Caco-2 (cell line): ENCODE measurements at places on chromosomes 6 and 20. TPM values are rescaled to one million over a fixed set of nuclear protein-coding genes. Genes with fewer than 3 reads are reported as not detected.

DNA sequence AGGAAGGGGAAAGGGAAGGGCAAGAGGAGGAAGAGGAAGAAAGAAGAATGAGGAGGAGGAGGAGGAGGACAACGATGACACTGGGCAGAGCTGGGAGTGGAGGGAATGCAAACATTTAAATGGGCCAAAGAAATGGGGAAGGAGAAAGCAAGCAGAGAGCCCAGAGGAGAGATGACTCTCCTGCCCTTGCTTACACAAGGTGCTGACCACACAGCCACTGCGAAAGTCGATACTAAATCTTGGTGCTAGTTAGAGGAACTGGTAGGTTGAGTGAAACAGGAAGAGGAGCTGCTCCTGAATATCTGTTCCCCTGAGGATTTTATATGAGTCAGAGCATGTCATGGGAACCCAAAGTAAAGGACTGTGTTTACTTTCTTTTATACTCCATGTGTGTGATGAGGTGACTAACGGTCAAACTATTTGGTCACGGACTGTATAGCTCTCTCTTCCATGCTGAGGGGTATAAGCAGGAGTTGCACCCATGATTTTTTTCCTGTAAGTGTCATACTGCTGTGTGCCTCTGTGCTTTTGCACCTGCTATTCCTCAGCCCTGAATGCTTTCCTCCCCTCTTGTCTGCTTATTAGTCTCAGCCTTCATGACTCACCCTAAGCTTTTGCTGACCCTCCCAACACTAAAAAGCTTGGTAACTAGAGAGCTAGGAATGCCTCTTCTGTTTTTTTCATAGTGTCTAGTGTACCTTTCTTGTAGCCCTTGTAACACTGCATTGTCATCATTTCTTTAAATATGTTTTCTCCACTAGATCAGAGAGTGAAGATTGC lies 9.5 kb upstream of the PAQR8 start:
- no peaks in the 10 kb centered on the region for H3K27me3 ChIP-seq
- no peaks in the 10 kb centered on the region for H3K36me3 ChIP-seq
- DNase-seq: peak; percentile 75
- H3K4me1 ChIP-seq: peaks cover 39% of the 10 kb centered on the region
- peak overlapping the region; percentile 89 for H3K27ac ChIP-seq

DNA sequence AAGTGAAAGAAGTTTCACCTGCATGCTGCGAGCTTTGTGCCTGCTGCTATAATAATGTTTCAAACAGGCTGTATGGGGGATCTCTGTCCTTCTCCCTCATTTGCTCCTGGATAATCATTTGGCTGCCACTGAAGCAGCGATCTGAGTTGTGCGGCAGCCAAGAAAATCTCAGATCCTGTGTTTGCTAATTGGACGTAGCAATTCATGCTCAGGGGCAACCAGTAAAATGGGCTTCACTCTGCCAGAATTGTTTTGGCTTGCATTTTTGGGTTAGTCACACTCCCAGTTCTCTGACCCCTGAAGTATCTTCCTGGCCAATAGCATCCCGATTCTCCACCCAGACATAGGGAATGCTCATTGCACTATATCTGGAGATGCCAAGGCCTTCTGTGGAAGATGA lies 13.7 kb upstream of the STXBP5 start:
- no peaks in the 10 kb centered on the region for H3K36me3 ChIP-seq
- no peak for DNase-seq
- H3K4me3 ChIP-seq: no peak overlapping the region
- H3K4me1 ChIP-seq: no peaks in the 10 kb centered on the region

Gene GSTA3
- not detected in 2 replicates for total RNA-seq

- H3K4me1 ChIP-seq: peaks cover 47% of the 10 kb centered on the region
- H3K36me3 ChIP-seq: peaks cover 8% of the 10 kb centered on the region
- H3K4me3 ChIP-seq: no peak overlapping the region
- H3K27me3 ChIP-seq: no peaks in the 10 kb centered on the region
Observed at GRCh38 chr20:37986873-37987601, 46.2 kb downstream of the TTI1 start.

DNA sequence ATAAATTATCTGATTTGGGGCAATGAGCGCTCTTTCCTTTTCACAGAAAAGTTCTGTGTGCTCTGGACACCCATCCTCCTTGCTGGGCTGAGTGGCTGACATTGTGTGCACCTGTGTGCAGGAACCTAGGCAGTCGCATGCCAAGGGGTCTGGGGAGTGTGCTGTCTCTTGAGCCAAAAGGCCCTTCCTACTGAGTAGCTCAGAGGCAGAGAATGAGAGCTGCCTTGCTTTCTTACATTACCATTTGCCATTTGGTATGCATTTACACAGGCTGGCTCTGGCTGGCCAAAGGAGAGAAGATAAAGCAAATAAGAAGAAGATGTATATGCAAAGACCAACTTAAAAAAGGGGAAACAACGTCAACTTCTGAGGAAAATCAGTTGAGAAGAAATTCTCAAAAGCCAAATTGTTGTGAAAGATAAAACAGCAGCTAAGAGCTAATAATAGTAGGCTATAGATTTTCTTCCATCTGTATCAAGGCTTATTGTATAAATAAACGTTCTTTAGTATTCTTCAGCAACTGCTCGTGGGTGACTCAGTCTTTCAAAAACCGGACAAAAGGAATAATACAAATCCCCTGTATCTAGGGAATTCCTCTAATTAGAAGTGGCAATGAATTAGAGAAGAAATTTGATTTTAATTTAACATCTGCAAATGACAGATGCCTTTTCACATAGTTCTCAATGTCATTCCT lies 121.9 kb downstream of the INSM1 start:
- H3K27ac ChIP-seq: no peak overlapping the region
- no peak for DNase-seq
- H3K27me3 ChIP-seq: no peaks in the 10 kb centered on the region
- no peaks in the 10 kb centered on the region for H3K36me3 ChIP-seq
- no peaks in the 10 kb centered on the region for H3K4me1 ChIP-seq
- H3K4me3 ChIP-seq: no peak overlapping the region

Gene ADGRG6
- 98.0 and 98.7 TPM in 2 replicates for total RNA-seq
